Activated CD4-positive, alpha-beta T cell treated with anti-CD3 and anti-CD28 coated beads, Interleukin-2, amount 10 ng/mL, durations not matched to agents 7 days and 5 days (primary cell): ENCODE measurements at places on chromosomes 2 and 18.

GRCh38 chr2:107263628-107264027, 377.7 kb upstream of the ST6GAL2 start:
- DNase-seq = no peak

DNA sequence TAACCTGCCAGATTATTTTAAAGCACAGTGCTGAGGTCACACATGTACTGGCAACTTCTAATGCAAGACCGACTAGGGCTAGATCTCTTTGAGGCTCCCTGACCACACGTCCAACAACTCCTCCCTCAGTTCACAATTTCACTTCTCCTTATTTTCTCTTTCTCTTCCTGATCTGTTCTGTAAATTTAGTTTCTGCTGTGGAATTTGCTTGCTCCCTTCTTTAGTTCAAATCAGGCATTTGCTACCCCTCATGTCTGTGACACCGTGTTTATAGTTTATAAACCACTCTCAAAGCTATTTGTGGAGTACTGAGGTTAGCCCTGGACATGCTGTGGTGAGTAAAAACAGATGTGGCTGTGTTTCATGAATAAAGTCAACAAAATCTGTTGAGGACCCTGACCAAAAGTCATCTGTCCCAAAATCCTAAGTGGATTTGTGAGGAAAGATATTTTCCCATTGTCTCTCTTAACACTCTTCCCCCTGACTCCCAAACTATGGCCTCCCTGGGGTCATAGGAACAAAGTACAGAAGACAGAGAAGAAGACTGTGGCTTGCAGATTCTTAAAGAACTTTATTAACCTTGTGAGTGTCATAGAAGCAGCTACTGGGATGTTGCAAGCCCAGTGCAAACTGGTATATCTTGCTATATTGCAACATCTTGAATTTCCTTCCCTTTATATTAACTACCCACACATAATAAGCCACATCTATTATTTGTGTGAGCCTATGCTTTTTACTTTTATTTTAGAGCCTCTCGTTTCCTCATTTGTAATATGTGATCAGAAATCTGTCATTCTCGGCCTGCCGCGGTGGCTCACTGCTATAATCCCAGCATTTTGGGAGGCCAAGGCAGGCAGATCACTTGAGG, 3.5 kb upstream of the NAGK start:
- DNase-seq = no peak

- no peak for DNase-seq
Measured at GRCh38 chr2:240707043-240707756, 15.5 kb downstream of the AQP12A start.

- DNase-seq = peak; percentile 77
Measured at GRCh38 chr2:9139491-9140443, 66.8 kb upstream of the ASAP2 start.

- DNase-seq = peak; percentile 32
Measured at GRCh38 chr2:172442072-172442895, 14.9 kb downstream of the ITGA6 start.

GRCh38 chr2:167480986-167481309, 592.7 kb downstream of the XIRP2 start:
- DNase-seq = no peak

GRCh38 chr2:7767902-7768301, 850.7 kb downstream of the RNF144A start:
- DNase-seq = no peak

GRCh38 chr18:21489119-21489750, 111.3 kb downstream of the ESCO1 start:
- peak; percentile 46 for DNase-seq

DNA sequence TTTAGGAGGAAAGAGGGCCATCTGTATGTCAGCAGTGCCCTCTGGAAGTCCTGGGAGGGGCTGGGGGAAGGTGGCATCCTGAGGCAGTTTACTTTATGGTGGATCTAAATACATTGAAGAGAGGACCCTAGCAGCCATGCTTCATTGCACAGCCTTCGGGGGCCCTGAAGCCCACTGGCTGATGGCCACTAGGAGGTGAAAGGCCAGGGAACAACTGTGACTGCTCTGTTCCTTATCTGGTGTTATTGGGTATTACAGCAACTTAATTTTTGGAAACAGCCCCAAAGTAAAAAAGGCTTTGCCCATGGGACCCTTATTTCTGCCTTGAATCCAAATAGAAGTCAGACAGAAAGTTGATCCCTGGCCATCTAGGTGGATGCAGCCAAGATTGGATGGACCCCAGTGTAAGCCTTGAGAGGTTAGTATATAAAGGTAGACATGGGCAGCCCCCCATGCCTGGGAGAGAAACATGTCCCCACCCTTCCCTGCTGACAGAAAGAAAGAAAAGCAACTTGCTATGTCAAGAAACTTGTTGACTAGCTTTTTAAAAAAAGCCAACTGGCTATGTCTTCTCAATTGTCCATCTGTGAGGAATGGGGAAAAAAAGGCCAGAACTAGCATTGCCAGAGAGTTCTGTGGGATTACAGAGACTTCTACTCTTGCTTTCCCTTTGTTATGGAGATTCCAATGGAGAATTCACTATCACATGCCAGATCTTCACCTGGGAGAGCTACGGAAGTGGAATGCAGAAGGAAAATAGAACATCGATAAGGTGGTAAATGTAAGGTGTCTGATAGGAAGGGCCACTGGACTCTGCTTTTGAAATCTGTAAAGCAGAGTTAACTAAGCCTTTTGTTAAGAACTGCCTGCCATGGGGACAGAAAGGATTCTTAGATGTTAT, 58.6 kb upstream of the OSR1 start:
- no peak for DNase-seq

DNA sequence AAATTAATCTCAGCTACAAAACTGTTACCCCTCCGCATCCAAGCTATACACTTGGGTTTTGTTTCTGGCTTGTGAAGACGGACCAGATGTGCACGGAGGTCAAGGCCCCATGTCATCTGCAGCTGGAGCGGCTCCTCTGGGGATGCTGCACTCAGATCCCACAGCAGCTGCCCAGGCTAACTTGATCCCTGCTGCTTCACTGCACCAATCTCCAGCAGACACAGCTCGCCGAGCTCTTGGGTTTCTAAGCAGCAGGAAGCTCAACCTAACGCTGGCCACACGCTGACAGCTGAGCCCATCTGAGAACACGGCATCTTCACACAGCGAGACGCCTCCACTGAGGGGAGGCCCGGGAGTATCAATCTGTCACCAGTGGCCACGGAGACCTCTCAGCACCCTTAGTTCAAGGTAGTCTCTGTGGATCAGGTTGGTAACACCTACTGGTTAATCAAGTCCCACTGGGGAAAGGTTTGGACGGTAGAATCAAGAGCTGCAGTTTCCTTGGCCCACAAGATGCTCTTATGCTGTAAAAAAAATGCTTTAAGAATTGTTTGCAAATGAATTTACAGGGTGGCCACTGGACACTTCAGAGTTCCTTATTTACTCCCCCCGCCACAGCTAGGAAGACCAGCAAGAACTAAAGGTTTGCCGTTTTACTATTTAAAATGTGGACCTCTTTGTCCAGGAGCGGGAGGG, 67.5 kb downstream of the EMILIN2 start:
- no peak for DNase-seq

GRCh38 chr2:182248898-182249297, 177.9 kb downstream of the PDE1A start:
- DNase-seq = no peak

DNA sequence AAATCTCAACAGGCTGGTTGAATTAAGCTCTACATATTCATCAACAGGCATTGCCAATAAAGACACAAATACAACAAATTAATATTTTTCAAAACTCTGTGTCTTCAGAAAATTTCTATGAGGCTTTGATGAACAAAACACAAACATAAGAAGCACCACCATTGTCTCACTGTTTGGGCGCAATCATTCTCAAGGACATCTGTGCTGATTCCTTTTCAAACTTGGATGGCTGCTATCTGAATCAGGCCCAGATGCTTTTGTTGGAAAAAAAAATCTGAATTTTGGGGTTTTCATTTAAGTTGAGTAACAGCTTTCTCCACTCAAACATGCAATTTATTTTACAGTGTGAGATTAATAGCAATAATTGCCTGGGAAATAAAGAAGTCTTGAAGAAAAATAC, 173.8 kb downstream of the NRXN1 start:
- DNase-seq = no peak

DNA sequence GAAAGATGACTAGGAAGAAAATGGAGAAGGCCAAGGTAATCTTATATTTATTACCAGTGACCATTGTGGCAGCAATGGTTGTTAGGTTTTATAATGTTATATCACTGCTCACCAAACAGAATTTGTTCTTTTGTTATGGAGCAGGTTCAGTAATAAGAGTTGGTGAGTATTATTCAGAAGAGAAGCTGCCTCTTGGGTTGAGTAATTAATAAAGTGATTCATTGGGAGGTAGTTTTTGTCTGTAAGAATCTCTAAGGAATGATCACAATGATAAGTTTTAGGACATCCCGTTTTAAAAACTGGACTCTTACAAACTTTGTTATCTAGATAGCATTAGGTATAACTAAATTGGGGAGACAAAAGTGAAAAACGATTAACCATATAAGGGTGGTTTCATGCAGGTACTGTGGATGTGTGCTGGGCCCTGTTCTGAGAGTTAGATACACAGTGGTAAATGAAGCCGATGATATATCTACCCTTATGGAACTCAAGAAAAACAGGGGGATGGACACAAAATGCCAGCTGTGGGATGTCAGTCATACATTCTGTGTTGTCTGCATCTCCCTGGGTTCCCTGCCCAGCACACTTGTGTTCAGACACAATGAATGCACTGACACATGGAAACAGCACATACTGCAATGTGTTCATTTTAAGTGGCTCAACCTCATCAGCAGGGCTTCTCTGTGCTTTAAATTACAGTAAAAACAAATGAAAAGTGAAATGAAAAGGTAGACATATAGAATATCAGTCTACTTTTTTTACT, 7.5 kb downstream of the MAP4K4 start:
- DNase-seq = no peak
